ENCODE measurements at places on chromosomes 5 and 9. TPM values are rescaled to one million over a fixed set of nuclear protein-coding genes. Genes with fewer than 3 reads are reported as not detected.

The LECT2 gene
- not detected for total RNA-seq

The BICD2 gene
- 34.9 TPM for total RNA-seq

The IL9 gene
- total RNA-seq = not detected

The JAK2 gene
- 39.7 TPM for total RNA-seq

The CCDC192 gene
- total RNA-seq = 0.50 TPM

The C7 gene
- 95.1 TPM for total RNA-seq

The DOK3 gene
- 3.4 TPM for total RNA-seq

The LCN2 gene
- total RNA-seq = 0.28 TPM

The LOX gene
- 22.5 TPM for total RNA-seq

The PGGT1B gene
- total RNA-seq = 27.8 TPM

DNA sequence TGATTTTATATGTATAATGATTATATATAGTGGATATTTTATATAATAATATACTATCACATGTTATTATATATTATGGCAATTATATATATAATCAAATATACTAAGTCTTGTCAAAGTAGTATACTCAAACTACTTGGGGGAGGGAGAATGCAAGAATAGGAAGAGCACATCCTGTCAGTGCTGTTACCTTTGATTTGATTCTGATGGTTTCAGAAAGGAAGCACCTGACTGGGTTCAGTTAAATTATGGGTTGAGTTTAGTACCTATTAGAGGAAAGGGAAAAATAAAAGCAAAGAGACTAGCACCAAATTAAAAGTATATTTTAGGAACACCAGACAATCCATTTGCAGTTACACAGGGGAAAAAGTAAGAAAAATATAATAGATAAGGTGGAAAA is 107.6 kb downstream of the GRIA1 start:
- DNase-seq = no peak

DNA sequence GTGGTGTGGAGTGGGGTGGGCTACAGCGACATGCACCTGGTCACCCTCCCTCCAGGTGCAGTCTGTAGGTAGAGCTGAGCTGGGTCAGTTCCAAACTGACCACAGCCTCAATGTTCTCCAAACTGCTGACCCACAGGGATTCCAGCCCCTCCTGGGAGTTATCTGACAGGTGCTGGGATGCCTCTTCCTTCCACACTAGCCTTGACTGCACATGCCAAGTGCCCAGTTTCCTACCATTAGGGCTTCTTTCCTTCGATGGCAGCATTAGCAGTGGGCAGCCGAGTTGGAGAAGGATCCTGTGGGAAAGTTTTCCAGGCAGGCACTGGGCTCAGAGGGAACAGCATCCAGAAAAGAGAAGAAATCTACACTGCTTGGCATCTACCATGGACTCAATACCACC is 64.0 kb upstream of the GABRP start:
- no peak for DNase-seq

- no peak for DNase-seq
Observed at GRCh38 chr9:95574176-95574575, 57.4 kb upstream of the PTCH1 start.

- no peak for DNase-seq
Observed at GRCh38 chr9:7320841-7321240, 478.7 kb downstream of the DMAC1 start.

DNA sequence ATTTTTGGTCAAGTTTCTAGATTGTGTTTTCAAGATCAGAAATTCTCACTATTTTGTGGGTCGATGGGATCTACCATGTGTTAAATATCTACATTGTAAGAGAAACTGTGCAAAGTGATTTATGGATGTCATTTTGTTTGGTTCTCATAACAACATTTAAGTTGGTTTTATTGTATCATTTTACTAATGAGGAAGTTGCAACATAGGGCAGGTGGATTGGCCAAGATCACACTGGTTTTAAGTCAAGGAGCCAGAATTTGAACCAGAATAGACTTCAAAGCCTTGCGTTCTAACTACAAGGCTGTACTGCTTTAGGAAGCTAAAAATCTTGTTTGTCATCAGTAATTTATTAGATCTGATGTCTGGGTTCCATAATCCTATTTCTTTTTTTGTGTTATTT is 23.4 kb downstream of the SH3TC2 start:
- no peak for DNase-seq

- DNase-seq = peak; percentile 35
Observed at GRCh38 chr9:72396247-72397091, 31.5 kb upstream of the ZFAND5 start.

- no peak for DNase-seq
Observed at GRCh38 chr9:5577225-5577624, 51.7 kb upstream of the RIC1 start.

- DNase-seq = no peak
Observed at GRCh38 chr5:32087086-32088082, 86.7 kb downstream of the GOLPH3 start.

DNA sequence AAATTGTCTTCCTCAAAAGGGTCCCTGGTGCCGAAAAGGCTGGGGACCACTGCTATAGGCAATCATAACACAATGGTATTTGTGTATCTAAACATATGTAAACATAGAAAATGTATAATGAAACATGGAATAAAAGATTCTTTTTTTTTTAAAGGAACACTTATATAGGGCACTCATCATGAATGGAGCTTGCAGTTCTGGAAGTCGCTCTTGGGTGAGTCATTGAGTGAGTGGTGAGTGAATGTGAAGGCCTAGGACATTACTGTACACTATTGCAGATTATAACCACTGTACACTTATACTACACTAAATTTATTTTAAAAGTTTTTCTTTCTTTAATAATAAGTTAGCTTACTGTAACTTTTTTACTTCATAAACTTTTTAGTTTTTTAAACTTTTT is 176.4 kb downstream of the ARRDC3 start:
- DNase-seq = no peak

- DNase-seq = no peak
Observed at GRCh38 chr5:154117050-154117449, 73.5 kb upstream of the GALNT10 start.

GRCh38 chr9:123832858-123833650 is 96.9 kb downstream of the DENND1A start:
- DNase-seq = no peak

DNA sequence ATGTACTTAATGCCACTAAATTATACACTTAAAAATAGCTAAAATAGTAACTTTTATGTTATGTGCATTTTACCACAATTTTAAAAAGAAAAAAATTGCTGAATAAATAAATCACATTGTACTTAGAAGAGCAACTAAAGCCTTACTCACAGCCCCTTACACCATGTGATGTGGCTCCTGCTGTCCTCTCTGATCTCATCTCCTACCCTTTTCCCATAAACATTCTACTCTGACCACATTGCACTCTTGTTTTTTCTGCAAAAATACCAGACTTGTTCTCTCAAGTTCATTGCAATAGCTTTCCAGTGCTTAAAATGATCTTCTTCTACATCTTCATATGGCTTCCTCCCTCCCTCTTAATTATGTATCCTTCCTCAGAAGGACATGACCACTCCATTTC is 268.4 kb downstream of the ELAVL2 start:
- no peak for DNase-seq

- peak; percentile 85 for DNase-seq
Observed at GRCh38 chr9:5799314-5799713, 33.6 kb downstream of the ERMP1 start.

DNA sequence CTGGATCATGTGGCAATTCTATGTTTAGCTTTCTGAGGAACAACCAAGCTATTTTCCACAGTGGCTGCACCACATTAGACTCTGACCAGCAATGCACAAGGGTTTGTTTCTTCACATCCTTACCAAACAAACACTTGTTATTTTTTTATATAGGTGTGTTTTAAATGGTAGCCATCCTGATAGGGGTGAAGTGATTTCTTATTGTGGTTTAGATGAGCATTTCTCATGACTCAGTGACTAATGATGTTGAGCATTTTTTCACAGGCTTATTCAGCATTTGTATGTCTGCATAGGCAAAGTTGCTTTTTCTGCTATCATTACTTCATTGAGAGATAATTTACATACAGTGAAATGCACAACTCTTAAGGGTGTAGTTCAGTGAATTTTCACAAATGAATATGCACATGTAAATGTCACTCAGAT is 36.0 kb downstream of the ANKRD33B start:
- no peak for DNase-seq

- DNase-seq = no peak
Observed at GRCh38 chr9:134299883-134300282, 26.4 kb upstream of the RXRA start.

DNA sequence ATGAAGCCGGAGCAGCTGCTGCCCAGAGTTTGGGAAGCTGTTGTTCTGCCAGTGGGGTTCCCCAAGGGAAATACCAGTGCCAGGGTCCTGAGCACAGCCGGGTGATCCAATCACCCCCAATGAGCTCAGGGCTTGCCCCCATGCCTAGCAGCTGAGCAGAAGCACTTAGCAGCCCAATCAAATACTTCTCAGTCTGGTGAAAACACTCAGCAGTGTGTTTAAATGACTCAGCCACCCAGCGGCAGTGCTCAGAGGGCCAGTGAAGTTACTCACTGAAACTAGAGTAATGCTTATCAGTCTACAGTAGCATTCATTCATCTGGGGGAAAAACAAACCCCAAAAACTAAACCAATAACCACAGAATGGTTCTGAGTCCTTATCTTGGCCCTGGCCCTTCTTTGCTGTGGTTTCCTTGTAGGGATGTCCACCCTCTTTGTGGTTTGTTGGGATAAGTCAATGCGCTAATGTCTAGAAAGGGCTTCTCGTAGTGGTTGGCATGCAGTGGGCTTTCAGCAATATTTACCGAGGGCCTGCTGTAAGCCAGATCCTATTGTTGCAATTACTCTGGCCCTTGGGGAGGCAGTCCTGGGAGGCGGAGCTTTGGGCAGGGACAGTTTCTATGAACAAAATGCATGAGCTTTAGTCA is 43.1 kb downstream of the LHX2 start:
- DNase-seq = no peak

Measured in spinal cord (tissue), 10 donors.